ENCODE measurements at places on chromosomes 7 and 10.

DNA sequence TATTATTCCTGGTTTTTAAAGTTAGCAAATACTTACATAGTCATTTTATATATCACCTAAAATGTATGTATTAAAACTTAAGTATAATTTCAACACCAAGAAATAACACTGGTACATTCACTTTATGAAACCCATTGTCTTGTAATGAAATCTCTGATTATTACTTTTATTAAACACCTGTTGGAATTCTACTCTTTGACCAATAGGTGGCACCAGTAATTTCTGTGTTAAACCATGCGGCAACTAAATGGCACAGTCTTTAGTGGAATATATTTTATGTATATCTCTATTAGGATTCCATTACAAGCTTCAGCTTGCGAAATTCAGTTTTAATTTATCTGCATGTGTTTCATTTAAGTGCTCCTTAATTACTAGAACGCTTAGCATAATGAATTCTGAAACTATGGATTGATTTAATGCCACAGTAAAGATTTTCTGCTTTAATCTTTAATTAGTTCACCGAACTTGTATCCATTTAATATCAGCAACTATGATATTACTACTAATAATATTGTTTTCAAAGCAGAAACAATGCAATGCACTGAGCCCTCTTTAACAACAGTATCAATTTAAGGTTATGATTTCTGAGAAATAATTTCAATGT is 181.3 kb downstream of the MAGI2 start:
- DNase-seq = peak; percentile 31

- no peak for DNase-seq
Observed at GRCh38 chr7:97623333-97623732, 108.6 kb upstream of the TAC1 start.

GRCh38 chr7:98465022-98465421 is 64.1 kb upstream of the BAIAP2L1 start:
- no peak for DNase-seq

DNA sequence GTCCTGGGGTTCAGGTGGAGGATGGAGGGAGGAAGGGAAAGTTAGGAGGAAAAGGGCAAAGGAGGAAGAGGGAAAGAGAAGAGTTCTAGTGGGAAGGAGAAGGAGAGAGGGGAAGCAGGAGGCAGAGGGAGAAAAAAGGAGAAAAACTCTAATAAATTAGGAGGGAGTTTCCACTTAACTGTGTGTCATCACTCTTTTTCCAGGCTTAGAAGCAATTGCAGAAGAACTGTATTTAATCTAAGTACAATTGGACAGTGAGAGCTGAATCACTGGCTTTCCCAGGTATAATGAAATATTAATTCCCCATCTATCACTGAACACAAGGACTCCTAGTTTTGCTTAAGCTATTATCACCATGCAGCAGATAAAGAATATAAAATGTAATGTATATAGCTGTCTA is 76.8 kb downstream of the CREB3L2 start:
- DNase-seq = no peak

DNA sequence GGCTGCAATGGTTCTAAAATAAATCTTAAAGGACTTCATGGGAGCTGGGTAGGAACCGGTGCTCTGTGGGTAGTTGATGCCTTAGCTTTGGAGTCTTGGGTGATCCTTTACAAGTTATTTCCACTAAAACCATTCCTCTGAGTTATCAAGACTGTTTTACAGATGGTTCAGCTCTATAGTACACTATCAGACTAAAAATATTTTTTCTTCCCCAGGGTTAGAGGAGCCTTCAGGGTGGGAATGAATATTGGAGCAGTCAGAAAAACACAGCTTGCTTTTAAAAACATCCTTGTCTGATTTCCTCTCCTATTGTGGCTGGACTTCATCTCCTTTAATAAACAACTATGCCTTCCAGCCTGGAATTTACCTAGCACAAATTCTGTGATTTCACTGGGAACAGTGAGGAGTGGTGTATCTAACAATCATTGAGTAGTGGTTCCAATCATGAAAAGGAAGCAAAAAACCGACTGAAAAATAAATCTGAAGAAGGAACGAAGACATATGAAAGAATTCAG is 102.6 kb upstream of the AFAP1L2 start:
- no peak for DNase-seq

DNA sequence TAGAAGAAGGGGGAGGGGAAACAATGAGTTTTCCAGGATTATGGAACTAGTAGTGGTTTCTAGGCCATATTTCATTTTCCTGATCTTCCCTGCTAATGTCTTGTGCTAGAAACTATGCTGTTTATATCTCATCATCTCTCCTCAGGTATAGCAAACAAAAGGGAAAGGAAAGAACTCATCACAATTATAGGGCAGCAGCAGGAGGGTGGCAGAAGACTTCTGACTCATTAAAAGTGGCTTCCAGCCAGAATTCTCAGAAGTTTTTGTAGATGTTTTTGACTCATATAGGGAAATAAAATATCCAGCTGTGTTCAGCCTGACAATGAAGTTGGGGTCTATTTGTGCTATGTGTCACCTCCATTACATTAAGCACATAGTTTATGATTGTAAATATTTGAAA is 6.5 kb downstream of the AHR start:
- peak; percentile 28 for DNase-seq

- DNase-seq = no peak
Observed at GRCh38 chr7:156420496-156420895, 220.1 kb upstream of the RNF32 start.

- no peak for DNase-seq
Observed at GRCh38 chr7:101195884-101196283, 5.0 kb downstream of the MOGAT3 start.

DNA sequence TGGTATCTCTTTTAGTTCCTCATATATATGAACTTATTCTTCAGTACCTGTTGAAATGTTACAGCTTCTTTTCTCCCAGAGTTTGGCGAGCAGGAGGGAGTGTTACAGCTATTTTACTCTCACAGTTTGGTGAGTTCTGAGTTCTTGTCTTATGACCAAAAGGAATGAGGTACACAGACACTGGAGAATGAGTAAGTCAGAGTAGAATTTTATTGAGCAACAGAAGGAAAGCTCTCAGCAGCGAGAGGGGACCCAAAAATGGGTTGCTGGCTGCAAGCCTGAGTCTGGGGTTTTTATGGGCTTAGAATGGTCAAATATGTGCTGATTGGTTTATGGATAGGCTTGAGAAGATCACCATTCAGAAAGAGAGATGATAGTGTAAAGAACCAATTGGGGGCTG is 175.2 kb downstream of the CDK14 start:
- peak; percentile 11 for DNase-seq

GRCh38 chr10:98128802-98129201 is 5.7 kb upstream of the R3HCC1L start:
- DNase-seq = no peak

DNA sequence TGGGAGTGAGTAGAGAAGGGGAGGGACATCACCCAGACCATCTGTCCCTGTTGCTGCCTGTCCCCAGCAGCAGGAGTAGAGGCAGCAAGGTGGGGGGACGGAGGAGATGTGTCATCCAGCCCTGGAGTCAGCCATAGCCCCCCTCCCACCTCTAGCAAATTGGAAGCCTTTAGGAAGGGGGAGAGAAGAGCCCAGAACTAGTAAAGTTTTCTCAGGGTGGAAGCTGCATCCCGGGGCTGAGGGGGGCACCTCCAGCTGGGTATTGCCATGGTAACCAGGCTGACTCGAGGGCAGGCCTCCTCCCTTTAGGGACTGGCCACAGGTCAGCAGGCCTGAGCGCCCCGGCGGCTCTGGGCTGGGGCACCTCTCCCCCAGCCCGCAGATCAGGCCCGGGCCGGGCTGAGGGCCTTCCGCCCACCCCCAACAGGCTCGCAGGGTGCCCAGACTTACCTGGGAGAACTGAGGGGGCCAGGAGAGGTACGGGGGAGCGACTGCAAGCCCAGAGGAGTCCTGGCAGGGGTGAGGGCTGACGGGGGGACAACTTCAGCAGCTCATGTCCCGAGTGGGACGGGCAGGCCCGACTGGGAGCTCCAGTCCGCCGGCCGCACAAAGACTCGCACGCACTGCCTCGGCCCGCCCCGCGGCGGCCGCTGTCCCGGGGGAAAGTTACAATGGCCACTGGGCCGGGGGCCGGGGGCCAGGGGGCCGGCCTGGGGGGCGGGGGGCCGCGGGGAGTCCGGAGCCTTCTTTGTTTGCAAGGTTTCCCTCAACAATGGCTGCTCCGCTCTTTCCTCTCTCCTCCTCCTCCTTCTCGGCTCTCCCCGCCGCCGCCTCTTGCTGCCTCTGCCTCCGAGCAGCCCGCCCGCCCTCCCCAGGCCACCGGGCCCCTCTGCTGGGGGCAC is 6.0 kb downstream of the LDB1 start:
- peak; percentile 51 for DNase-seq

DNA sequence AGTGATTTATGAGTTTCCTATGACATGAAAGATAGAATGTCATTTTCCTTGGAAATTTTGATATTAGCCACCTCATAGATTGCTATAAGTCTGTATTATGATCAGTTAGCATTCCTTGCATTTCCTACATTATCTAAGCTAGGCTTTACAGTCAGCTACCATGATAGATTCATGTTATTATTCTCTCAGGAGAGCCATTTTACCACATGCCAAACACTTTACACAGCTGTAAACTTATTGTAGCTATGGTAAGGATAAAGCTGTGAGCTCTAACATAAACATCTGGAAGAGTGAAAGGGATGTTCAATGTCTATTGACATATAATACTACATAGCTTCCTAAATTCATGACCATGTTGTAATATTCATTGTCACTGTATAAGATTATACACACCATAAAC is 608.0 kb downstream of the PHTF2 start:
- DNase-seq = no peak

DNA sequence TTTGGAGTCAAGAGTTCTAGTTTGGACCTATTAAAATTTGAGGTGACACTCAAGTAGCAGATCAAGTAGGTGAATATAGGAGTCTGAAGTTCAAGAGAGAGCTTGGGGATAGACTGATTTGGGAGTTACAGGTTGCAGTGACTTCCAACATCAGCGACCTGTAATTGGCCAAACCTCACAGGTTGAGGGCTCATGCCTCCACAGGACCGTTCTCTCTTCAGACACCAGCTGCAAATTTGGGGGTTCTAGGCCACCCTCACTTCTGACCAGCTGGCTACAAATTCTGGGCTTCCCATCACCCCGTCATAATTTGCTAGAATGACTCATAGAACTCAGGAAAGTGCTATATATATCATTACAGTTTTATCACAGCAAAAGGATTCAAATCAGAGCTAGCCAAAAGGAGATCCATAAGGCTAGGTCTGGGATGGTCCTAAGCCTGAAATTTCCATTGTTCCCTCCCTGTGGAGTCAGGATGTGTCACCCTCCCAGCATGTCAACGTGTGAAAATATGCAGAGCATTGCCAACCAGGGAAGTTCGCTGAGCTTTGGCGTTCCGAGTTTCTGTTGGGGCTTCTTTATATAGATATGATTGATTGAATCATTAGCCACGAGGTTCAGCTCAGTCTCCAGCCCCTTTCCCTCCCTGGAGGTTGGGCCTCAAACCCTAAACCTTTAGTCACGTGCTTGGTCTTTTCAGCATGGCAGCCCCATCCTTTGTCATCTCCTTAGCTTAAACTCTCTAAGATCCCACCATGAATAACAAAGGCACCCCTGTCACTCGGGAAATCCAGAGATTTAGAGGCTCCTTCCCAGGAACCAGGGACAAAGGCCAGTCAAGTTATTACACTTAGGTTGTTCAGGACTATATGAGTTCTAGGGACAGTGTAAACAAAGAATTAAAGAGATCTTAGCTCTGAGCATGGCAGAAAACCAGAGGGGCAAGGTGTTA is 20.7 kb upstream of the ZNF212 start:
- no peak for DNase-seq

- no peak for DNase-seq
Observed at GRCh38 chr10:117936566-117936965, 110.2 kb downstream of the RAB11FIP2 start.

GRCh38 chr7:932651-932975 is 21.9 kb downstream of the ADAP1 start:
- DNase-seq = no peak

DNA sequence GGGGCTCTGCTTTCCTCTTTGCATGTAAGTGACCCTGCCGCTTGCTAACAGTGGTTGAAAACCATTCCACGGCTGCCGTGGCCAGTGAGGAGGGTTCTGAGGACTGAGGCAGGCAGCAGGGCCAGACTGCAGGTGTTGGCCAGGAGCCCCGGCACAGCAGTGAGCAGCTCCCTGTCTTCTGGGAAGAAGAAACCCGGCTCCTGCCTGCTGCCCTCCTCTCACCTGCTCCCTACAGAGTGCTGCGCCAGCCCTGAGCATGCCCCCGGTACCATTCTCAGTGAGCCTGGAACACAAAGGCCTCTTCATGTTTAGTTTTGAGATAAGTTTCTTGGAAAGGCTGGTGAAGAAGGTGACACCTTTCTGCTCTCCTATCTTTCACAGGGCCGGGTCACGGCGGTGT is 199.9 kb downstream of the TAX1BP1 start:
- no peak for DNase-seq

DNA sequence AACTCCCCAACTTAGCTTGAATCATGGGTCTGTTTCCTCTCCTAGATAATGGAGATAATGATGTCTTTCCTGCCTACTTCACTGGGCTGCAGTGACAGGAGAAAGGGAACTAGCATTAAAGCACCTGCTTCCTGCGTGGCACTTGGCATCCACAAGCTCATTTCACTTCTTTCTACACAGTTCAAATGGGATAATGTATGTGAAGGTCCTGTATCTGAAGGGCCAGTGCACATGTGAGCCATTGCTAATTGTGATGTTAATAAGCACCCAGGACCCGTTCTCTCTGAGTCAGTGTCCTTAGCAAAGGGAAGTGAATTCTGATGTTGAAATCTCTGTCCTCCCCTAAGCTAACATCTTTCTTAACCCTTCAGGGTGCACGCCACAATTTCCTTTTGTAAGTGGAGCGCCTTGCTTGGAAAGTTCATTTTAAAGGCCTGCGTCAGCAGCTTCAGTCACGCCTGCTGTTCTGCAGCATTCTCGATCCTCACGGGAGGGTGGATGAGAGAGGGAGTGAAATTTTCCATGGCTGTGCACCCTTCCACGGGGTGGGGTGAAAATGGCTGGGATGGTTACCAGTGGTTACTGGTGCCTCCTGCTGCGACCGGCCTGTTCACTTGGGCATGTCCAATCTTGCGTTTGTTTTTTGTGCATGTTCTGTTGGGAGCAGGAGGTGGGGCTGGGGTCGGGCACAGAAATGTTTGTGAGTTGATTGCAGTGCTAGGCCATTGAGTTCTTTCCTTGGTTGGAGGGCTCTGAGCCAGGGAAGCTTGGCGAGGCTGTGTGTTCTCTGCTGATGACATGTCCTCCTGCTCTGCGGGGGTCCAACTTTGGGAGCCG is 59.2 kb downstream of the HK1 start:
- DNase-seq = peak; percentile 72

- DNase-seq = no peak
Observed at GRCh38 chr10:95069286-95069685, at the start of gene CYP2C8. Gene CYP2C8, minus strand, starts transcription at chr10:95069497. Its CDS starts 95 bp downstream, at chr10:95069402.

DNA sequence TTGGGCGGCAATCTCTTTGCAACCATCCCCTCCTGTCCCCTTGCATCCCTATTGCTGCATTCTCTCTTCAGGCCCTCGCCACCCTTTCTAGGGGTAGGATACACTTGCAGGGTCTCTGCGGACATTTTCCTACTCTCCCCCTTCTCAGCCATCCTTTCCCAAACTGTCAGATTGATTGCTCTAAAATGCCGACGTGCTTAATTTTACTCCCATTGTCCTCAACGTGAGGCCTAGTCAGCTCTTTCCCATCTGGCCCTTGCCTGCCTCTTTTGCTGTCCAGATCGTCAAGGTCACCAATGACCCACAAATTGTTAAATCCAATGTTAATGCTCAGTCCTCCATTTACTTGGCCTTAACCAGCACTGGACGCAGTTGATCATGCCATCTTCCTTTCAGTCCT is 12.7 kb upstream of the LRMDA start:
- DNase-seq = no peak

All from AG20443 (cell line).